ENCODE measurements at places on chromosomes 2 and 18.
A peak's percentile ranks its signal among the peaks of the same experiment; 100 is the strongest.

- DNase-seq: no peak
Observed at GRCh38 chr2:105544591-105545377, 145.9 kb upstream of the FHL2 start.

DNA sequence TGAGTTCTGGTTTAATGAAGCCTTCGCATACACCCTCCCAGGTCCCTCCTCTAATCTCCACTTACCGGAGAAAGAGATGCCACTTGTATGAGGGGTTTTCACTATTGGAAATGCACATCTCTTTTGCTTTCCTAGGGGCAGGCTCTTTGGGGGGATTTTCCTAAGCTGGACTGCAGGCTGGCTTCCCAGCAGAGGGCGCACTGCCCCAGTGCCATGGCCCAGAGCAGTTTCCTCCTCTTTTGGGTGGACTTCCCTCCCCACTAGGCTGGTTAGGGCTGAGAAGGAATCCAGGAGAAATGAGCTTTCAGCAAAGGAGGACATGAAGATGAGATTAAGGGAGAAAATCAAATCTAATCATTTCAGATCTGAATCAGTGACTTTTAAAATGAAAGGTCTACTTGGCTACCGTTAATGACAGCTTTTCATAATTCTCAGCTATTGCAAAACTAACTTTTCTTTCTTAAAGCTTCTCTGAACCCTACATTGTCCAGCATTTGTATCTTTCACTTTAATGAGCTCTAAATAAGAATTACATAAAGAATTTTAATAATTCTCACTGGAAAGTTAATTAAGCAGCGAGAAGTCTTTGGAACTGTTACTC lies 784.1 kb upstream of the FANCL start:
- DNase-seq: peak; percentile 51

DNA sequence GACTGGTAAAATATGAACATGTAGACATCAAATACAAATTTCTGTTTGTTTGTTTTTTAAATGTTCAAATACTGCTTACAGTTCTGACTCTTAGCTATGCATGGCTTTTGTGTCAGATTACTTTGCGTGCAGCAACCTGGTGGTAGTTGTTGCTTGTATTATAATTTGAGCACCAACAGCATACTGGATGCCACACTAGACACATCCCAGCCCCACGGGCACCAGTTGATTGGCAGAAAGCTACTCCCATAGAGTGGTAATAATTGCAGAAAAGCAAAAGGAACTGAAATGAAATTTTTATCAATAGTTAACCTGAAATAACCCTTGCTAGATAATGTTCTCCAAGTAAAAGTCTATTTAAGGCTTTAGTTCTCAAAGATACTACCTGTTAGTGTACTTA lies 91.6 kb downstream of the EHBP1 start:
- DNase-seq: no peak

DNA sequence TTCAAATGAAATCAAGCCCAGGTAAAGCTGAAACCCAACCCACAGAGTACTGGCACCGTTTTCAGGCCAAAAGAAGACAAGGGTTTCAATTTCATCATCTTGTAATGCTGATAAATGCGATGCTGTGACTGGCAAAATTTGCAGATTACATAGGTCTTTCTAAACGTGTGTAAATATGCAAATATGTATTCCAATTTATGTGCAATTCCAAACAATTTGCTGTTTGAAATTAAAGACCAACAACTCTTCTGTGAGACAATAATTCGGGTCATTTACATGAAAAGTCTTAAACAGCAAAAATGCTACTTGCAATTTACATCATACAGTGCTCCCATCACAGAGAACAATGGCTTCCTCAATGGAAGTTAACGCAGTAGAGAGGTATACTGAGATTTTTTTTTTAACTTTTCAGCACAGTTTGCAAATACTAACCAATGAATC lies 2.8 kb upstream of the ZNF532 start:
- DNase-seq: no peak

DNA sequence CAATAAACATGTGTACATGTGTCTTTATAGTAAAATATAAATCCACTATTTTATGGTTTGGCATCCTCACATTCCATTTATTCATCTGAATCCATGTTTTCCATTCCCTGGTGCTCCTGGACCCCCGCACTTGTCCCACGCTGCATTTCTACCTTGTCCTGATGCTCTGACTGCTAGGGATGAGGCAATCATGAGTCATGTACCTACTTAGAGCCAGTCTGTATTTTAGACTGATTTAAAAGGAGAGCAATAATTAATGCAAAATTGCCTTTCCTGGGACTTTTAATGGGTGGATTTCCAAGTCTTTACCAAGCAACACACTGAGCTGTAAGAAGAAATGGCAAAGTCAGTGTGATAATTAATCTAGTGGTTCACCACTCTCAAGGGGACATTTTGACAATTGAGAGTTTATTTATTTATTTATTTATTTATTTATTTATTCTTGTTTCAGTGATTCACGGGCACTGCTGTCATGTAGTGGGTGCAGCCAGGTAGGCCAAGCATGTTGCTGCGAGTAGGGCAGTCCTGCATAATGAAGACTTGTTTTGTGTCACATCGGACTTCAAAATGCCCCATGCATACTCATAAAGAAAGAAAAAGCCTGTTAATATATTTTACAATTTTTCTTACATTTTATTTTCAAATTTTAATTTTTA lies 419.3 kb upstream of the VWC2L start:
- no peak for DNase-seq

DNA sequence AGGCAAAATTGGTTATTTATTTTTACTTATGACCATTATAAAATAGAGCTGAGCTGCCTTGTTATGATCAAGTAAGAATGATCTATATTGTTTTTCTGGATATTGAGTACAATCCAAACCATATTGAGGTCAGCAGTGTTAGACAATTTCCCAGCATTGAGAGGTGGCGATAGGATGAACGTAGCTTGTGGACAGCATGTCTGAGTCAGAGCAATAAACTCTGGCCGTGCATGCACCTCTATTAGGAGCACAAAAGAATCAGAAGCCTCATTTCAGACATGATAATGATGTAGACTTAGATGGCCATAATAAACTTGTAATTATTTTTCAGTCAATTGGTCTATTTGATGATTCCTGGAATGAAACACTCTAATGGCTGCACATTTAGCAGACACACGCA lies 491.6 kb downstream of the RIT2 start:
- no peak for DNase-seq

GRCh38 chr2:128442053-128442751 lies 123.5 kb upstream of the HS6ST1 start:
- DNase-seq: peak; percentile 36

All from mesothelial cell of epicardium (in vitro differentiated cells).